Stimulated activated CD4-positive, alpha-beta T cell treated with anti-CD3 and anti-CD28 coated beads, Interleukin-1b, Interleukin-23, amount 100 ng/mL, for 1 hour (primary cell): ENCODE measurements at places on chromosomes 12 and 14.

GRCh38 chr12:69068448-69068847 is 135.5 kb upstream of the CPM start:
- no peak for DNase-seq

GRCh38 chr12:26214121-26214520 is 18.7 kb downstream of the SSPN start:
- no peak for DNase-seq

DNA sequence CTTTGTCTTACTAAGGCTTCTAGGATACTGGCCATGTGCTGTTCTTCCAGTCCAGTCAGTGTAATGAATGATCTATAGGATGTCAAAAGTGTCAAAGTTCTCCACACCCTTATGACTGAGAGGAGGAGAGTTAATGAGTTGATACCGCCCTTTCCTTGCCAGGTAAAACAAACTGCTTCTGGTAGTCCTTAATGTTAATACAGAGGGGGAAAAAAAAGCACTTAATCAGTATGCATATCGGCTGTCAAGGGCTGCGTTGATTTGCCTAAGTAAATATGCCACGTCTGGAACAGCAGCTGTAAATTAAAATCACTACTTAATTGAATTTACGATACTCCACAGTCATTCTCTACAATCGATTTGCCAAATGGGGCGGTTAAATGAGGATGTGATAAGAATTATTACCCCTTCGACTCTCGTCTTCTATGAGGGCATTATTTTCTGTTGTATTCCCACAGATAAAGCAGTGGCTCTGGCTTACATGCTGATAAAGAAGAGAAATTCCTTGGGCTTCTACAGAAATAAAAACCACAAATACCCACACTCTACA is 416.0 kb downstream of the KCNH5 start:
- no peak for DNase-seq

DNA sequence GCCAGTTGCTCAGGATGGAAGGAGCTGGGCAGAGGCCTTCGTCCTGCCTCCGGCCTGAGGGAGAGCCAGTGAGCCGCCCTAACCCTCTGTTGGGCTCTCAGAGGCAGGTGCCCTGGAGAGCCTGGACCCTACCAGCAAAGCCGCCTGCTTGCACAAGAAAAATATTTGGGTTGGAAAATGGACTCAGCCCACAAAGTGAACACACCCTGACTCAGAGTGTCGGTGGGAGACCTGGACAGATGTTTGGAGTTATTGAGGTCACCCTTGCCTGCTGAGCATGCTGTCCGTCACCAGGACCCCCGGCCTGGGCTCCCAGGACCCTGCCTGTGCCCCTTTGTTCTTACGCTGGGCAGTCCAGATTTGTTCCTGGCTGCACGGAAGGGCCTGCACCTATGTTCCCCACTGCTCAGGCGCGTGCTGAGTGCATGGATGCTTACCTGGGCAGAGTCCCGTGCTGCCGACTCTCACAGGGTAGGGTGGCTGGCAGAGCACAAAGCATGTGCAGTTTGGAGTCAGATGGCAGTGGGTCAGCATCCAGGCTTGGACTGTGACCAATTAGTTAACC is 22.4 kb downstream of the FAM181A start:
- no peak for DNase-seq

- DNase-seq = no peak
These were observed 52.6 kb downstream of the BICDL1 start for GRCh38 chr12:120041386-120042231.

- no peak for DNase-seq
These were observed 119.7 kb upstream of the LRIG3 start for GRCh38 chr12:59040043-59040442.

DNA sequence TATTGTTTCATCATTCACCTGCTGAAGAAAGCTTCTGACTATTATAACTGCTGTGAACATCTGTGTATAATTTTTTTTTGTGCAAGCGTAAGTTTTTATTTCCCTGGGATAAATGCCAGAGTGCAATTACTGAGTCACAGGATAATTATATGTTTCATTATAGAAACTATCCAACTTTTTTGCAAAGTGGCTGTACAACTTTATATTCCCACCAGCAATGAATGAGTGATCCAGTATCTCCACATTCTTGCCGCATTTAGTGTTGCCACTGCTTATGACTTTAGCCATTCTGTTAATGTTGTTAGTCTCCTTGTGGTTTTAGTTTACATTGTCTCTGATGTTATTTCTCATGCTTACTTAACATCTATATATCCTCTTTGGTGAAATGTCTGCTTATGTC is 88.1 kb upstream of the CCDC175 start:
- DNase-seq = no peak

GRCh38 chr14:41167040-41167439 is 439.6 kb upstream of the LRFN5 start:
- DNase-seq = no peak

- DNase-seq = no peak
These were observed 20.0 kb downstream of the SLC15A4 start for GRCh38 chr12:128803788-128804187.

GRCh38 chr14:94421316-94421715 is 31.3 kb downstream of the SERPINA11 start:
- no peak for DNase-seq

- no peak for DNase-seq
These were observed 45.7 kb upstream of the VRK1 start for GRCh38 chr14:96751505-96751904.

- DNase-seq = no peak
These were observed 165.7 kb downstream of the BMP4 start for GRCh38 chr14:53790731-53791500.

DNA sequence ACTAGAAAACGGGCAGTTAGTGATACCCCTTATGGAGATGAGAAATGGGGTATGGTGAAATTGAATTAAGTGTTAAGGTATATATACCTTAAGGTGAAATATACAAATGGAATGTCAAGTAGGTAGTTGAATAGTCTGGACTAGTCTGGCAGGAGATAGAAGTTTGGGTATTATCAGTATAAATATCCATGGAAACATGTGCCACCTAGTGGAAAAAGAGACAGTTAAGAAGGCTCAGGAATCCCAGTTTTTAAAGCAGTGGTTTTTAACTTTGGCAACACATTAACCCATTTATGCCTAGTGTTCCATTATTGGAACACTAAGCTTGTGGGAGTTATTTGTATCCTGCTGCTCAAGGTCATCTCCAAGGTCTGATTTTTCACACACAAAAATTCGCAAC is 38.6 kb upstream of the TPH2 start:
- no peak for DNase-seq

- no peak for DNase-seq
These were observed 25.0 kb downstream of the YAF2 start for GRCh38 chr12:42213023-42213422.

GRCh38 chr14:104201063-104201462 is 62.7 kb downstream of the KIF26A start:
- no peak for DNase-seq

- no peak for DNase-seq
These were observed 6.5 kb upstream of the ATG101 start for GRCh38 chr12:52063082-52063924.

DNA sequence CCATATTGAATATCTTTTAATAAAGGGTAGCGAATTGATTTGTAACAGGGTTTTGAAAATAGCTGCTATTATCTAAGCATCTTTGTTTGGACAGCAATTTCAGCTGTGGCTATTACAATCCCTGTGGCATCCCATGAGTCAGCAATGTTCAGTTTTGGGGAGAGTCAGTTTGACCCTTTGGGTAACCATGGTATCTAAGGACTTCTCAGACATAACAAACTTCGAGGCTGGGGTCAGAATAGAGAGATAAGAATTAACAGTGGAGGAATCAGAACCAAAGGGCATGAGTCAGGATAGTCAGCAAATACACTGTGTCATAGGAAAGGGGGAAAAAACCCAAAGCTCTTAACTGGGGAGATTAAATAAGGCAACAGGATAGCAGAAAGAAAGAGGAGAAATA is 11.7 kb upstream of the PTHLH start:
- no peak for DNase-seq

DNA sequence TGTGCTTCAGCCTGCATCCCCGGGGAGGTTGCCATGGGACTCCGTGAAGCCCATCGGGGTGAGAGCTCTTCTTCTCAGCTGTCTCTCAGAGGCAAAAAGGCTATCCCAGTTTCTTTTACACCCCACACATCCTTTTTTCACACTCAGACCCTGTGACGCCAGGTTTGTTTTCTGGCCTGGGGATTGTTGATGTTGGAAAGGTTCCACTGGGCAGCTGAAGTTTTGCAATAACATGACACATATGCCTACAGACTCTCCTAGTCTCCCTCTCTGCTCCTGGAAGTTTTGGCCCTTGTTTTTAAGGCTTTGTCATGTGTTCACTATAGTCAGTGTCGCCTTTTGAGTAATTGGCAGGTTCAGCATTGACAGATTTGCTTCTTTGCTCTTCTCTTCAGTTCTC is 118.6 kb downstream of the SMOC1 start:
- DNase-seq = no peak

DNA sequence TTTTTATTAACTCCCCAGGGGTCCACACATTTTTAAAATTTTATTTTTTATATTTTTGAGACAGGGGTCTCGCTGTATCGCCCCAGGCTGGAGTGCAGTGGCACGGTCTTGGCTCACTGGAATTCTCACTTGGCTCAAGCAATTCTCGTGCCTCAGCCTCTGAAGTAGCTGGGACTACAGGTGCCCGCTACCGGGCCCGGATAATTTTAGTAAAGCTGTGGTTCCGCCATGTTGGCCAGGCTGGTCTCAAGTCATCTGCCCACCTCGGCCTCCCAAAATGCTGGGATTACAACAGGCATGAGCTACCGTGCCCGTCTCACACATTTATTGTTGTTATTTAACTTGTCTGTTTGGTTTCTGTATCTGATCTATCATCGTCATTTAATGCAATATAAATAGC is 307.4 kb downstream of the TMTC2 start:
- no peak for DNase-seq

DNA sequence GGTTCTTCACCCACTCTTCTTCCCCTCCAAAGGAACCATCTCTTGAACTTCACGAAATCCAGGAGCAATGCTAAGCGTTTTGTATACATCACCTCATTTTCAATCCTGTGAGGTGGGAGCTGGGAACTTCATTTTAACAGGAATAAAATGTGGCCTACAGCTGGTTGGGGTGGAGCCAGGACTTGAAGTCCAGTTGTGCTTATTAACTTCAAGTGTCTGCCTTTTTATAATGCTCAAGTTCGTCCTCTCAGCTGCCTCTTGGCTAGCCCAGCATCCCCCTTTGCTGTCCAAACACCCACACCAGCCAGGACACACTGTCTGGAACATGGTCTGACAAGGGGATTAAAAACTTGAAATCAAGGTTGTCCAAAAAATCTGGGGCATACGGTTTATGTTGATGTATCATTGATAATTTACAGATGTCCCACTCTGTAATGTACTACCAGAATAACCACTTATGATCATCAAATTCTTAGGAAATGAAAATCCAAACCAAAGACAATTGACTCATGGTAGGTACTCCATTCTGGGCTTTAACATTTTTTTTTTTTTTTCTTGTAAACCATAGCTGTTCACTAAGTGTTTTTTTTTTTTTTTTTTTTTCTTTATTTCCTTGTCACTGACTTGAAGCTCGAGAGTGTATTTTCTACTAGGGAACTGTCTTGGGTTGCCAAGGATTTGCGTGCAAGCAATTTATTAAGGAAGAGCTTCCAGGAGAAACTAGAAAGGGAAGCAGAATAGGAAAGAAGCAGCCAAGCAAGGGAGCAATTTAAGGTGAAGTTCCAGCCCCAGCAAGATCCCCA is 252.3 kb downstream of the EFCAB11 start:
- no peak for DNase-seq

GRCh38 chr12:53738406-53739213 is 11.4 kb upstream of the CALCOCO1 start:
- DNase-seq = no peak

DNA sequence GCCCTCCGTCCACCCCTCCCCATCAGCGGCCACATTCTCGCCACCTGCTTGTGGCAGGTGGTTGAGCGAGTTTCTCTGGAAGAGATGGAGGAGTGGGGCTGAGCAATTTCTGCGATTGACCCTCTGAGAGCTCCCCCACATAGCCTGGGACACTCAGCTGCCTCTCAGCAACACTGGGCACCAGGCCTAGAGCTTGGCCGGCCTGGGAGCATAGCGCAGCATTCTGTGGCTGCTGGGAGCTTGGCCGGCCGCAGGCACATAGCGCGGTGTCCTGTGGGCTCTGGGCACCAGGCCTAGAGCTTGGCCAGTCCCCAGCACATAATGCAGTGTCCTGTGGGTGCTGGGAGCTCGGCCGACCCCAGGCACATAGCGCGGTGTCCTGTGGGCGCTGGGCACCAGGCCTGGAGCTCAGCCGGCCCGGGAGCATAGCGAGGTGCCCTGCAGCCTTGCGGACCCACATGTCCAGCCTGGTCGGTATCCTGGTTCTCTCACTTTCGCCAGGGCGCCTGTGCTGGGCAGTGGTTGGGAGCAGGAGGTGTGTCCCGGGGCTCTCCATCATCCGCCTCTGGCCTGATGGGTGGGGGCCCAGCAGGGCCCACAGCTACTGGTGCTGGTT is 43.8 kb downstream of the LRCOL1 start:
- DNase-seq = no peak

DNA sequence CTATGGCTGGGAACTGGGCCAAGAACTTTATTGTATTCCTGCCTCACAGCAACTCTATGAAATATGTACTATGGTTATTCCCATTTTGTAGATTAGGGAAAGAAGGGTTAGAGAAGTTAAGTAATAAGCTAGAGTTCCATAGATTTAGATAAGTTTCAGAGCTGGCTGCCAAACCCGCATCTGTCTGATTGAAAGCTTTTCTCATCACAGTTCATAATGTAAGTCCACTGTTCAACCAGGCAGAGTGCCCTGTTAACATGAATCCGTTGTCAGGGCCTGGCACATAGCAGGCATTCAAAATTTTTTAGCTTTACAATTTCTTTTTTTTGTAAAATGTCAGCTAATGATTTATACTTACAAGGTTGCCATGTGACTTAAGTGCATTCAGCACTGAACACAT is 467.3 kb downstream of the NRXN3 start:
- no peak for DNase-seq

DNA sequence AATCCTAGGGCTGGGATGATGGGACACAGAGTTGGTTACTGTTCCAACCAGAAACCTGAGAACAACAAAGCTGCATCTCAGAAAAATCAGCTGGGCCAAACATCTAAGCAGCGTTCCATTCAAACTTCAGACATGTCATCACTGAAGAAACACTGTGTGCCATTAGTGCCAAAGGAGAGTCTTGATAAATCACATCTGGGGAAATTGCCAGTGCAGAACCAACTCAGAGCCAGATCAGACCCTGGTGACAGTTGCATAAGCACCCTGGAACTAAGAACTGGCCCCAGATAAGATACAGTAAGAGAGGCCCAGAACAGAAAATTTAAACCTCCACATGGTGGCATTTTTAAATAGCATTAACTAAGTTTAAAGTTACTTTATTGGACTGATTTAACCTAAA is 482.8 kb downstream of the PRKD1 start:
- no peak for DNase-seq

- no peak for DNase-seq
These were observed 44.9 kb downstream of the GSC start for GRCh38 chr14:94724993-94725392.
